ENCODE measurements at places on chromosomes 1 and 21. TPM values are rescaled to one million over a fixed set of nuclear protein-coding genes. Genes with fewer than 3 reads are reported as not detected.

- DNase-seq = no peak
These were observed 28.3 kb upstream of the TMPRSS2 start for GRCh38 chr21:41536076-41536826.

DNA sequence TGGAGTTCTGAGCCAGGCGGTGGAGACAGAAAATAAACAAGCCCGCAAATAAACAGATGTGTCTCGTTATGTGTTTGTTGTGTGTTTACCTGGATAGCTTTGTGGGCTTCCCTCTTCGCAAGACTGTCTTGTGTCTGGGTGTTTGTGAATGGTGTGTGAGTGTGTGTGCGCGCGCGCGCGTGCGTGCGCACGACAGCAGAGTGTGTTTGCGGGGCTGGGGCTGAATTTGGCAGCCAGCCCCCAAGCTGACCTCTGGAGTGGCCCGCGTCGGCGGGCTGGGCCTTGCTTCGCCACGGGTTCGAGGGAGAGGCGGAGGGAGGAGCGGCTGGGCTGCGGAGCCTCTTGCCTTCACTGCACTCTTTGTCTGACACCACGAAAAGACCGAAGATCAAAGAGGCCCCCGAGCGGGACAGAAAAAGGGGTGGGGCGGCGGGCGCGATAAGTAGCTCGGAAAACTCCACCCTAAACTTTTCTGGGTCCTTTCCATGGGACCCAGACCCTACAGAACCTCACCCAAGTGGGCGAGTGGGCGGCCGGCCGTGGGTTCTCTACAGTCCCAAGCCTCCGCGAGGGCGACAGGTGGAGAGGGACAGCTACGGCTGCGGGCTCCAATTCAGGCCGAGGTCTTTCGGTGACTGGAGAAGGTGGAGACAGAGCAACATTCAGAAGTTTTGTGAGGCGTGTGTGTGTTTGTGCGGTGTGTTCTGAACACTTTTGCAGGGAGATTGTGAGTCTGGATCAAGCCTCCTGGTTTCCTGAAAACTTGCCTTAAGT, 14.5 kb downstream of the PAX7 start:
- DNase-seq = no peak

DNA sequence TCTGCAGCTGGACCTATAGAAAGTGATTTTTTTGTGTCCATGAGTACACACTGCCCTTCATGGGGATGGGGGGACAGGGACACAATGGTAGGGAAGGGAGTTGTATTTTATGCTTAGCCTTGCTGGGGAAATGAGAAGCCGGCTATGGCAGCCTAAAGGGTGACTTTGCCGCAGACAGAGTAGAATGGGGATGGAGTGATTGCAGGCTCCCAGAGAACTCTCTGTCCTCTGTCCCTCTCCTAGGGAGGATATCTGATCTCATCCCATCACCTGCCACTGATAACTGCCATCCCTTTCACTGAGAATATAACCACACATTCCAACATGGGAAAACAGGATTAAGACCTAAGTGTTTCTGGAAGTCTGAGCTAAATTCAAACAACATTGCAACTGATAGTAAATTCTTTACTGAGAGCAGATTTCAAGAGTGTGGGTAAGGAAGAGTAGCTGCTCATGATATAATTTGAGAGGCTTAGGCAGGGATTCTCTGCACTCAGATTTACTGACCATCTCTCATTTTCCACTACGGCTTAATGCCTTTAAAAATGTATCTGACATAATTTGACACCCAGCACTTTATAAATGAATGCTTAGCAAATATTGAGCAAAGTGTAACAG, 13.9 kb downstream of the SH2D1B start:
- no peak for DNase-seq

GRCh38 chr1:58783993-58784757, at the start of gene JUN:
JUN (minus strand) TSS chr1:58784047; CDS start chr1:58783070, 977 bp downstream.
- DNase-seq = peak; percentile 100

- DNase-seq = no peak
These were observed 16.1 kb downstream of the ALPL start for GRCh38 chr1:21525340-21525717.

DNA sequence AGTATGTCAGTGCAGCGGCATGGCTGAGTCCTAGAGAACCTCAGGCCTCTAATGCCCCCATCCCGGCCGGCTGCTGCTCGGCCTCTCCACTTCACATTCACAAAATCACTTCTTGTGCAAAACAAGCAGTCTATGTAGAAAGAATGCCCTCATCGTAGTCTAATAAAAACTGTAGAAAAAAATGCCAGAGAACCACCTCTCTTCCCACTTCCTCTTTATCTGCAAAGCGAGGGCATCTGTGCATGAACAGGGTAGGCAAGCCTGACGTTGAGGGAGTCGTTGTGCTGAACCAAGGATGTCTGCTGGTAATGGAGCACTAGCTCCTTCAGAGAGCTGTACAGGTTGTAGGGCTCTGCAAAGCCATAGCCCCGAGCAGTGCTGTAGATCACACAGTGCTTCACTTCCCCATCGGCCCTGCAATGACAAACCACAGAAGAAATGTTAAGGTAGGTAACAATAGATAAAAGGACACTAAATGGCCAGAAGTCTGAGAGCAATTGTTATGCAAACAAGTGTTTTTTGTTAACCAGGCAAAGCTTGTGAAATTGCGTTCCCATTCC, 88.9 kb downstream of the PIK3R3 start:
- DNase-seq = no peak

The TSHB gene
- not detected for total RNA-seq

The MFN2 gene
- total RNA-seq = 54.3 TPM

The VHLL gene
- total RNA-seq = not detected

The LCE1E gene
- total RNA-seq = not detected
